ENCODE measurements at places on chromosomes 2 and 18. TPM values are rescaled to one million over a fixed set of nuclear protein-coding genes. Genes with fewer than 3 reads are reported as not detected.

The DSG2 gene
- 1.7 TPM for total RNA-seq

- H3K27me3 ChIP-seq: no peaks in the 10 kb centered on the region
- no peaks in the 10 kb centered on the region for H3K4me1 ChIP-seq
- no peak overlapping the region for H3K27ac ChIP-seq
Measured at GRCh38 chr18:67634631-67635338, 118.3 kb upstream of the DSEL start.

GRCh38 chr2:238092486-238093035 is 7.6 kb upstream of the ESPNL start:
- no peaks in the 10 kb centered on the region for H3K27me3 ChIP-seq
- H3K36me3 ChIP-seq: peaks cover 4% of the 10 kb centered on the region

GRCh38 chr2:74691929-74692328 is 37.9 kb downstream of the SEMA4F start:
- H3K27ac ChIP-seq: no peak overlapping the region
- H3K27me3 ChIP-seq: peaks cover 4% of the 10 kb centered on the region
- no peak overlapping the region for H3K4me3 ChIP-seq
- peaks cover 12% of the 10 kb centered on the region for H3K4me1 ChIP-seq
- no peaks in the 10 kb centered on the region for H3K36me3 ChIP-seq

DNA sequence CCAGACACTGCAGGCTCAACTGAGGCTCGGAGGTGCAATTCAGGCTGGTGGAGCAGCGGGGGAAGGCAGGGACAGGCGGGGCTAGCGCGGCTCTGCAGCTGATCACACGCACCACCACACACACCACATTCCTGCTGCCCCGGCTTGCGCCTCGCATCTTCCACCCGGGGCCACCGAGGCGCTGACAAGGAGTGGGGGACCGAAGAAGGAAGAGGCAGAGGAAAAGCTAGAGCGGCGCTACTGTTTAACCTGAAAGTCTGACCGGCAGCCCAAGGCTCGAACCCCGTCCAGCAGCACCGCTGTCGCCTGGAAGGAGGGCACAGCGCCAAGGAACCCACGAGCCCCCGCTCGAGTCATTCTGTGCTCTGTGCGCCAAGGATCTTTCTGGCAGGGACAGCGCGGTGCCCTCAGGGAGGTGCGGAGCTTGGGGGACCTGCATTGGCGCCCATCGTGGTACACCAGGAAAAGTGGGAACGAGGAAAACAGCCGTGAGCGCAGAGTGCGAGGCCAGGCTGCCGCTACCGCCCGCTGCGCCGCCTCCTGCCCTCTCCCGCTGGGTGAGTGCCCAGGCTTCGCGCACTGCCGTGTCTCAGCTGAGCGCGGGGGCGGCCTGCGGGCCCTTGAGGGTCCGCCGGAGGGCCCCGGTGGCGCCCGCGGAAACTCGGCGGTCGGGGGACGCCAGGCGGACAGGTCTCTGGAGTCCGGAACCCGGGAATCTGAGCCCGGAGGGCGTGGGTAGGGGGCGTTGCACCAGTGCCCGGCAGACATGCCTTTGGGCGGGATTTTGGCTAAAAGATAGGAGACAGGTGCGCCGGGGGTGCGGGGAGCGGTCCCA is 860 bp upstream of the KCNJ3 start:
- no peaks in the 10 kb centered on the region for H3K27me3 ChIP-seq
- no peak overlapping the region for H3K27ac ChIP-seq
- H3K4me1 ChIP-seq: no peaks in the 10 kb centered on the region
- DNase-seq: no peak
- H3K36me3 ChIP-seq: no peaks in the 10 kb centered on the region
- H3K4me3 ChIP-seq: no peak overlapping the region

- H3K27ac ChIP-seq: no peak overlapping the region
- no peaks in the 10 kb centered on the region for H3K36me3 ChIP-seq
- no peak overlapping the region for H3K4me3 ChIP-seq
- no peaks in the 10 kb centered on the region for H3K4me1 ChIP-seq
- peak; percentile 89 for DNase-seq
Measured at GRCh38 chr2:183059561-183059960, 19.0 kb upstream of the DUSP19 start.

DNA sequence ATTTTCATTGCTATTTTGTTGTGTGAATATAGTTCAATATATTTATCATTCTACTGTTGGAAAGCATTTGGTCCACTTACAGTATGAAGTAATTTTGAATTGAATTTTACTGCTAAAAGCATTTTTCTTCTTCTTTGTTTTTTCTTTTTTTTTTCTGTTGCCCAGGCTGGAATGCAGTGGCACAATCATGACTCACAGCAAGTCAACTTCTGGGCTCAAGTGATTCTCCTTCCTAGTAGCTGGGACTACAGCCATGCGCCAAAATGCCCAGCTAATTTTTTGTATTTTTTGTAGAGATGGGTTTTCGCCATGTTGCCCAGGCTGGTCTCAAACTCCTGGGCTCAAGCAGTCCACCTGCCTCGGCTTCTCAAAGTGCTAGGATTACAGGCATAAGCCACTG is 2.4 kb upstream of the ETAA1 start:
- H3K4me3 ChIP-seq: no peak overlapping the region
- H3K4me1 ChIP-seq: peaks cover 15% of the 10 kb centered on the region
- peak; percentile 53 for DNase-seq
- no peaks in the 10 kb centered on the region for H3K27me3 ChIP-seq
- peak overlapping the region; percentile 47 for H3K27ac ChIP-seq

DNA sequence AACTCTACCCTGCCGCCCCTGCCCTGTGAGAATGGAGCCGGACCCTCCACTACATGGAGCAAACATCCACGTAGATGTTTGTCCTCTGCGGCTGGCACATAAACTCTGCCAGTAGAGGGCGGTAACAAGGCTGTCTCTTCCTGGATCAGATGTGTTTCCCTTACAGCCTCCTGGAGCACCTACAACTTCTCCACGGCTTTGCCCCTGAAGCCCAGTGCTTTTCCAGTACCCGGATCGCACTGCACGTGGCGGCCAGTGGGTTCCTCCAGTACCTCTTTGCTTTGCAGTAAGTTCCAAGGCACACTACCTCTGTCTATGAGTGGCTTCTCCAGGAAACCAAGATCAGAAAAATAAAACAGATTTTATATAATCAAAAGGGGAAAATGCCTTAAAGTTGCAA is 651.3 kb downstream of the DCDC2C start:
- H3K27ac ChIP-seq: no peak overlapping the region
- H3K4me1 ChIP-seq: no peaks in the 10 kb centered on the region
- no peak overlapping the region for H3K4me3 ChIP-seq
- H3K36me3 ChIP-seq: no peaks in the 10 kb centered on the region
- no peak for DNase-seq
